ENCODE measurements at places on chromosomes 4 and X.
A peak's percentile ranks its signal among the peaks of the same experiment; 100 is the strongest.

DNA sequence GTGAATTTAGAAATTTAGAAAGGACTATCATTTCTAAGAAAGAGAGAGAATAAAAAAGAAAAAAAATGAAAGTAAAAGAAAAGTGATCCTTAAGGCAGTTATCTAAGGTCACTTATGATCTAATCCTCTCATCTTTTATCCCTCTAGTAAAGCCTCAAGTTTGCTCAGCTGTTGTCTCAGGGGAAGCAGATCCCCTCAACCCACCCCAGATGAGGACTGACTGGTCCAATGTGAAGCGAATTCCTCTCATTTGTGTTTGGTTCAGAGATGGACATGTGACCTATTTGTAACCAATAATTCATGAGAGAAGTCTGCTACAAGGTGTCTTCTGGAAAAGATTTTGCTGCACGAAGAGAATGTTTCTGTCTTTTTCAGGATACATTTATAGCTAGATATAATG is 1591.3 kb downstream of the ADGRL3 start:
- DNase-seq = no peak

DNA sequence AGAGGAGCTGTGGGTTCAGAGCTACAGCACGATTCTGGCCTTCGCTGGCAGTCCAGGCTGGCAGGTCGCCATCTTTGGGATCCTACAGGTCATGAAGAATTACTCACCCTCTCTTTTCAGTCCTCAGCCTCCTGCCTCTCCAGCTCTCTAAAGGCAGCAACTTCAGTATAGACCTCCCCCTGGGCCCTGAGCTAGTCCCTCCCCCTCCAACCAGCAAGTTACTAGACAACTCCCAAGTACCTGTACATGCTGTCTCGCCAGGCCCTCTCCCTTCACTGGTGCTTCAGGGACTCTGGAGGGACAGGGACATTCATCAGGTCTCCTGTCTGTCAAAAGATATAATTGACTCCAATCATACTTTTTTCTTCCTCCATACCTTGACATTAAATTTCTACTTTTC is at the start of gene GPR119:
Gene GPR119, minus strand, starts transcription at position 155 of the 400 bp plus-strand sequence. CDS start 227 bp downstream, outside the sequence.
- no peak for DNase-seq

DNA sequence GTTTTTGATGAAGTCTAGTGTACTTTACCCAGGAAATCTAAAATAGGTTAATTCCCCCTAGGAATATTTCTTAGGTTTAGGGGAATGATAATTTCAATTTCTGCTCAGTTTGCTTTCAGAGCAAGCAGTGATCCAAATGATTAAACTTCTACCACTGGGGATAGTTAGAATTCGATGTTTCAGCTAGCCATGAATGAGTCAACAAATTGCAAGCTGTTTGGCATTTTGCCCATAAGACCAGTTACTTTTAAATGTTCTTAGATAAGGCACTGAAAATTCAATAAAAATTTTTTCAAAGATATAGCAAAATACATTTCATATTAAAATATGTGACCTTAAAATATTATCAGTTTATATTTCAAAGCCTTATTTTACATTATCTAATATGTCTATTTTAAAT is 993.6 kb downstream of the ARAP2 start:
- DNase-seq = no peak

DNA sequence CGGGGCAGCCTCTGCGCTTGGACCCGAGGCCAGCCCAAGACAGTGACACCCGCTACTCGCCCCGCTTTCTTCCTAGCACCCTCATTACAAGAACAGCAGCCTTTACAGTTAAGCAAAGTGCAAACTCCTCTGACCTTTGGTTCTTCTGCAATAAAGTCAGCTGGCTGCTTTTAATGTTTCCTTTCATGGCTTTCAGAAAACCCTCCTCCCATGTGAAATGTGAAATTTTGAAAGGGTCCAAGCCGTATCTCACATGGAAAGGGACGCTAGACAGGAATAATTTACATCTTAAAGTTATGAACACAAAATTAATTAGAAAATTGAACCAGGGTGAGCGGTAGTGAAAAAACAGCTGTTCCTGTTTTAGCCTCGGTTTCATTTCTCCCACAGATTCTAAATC is 520.1 kb upstream of the FRG1 start:
- DNase-seq = no peak

GRCh38 chrX:101774340-101774739 is 114.7 kb upstream of the ARMCX2 start:
- DNase-seq = no peak

DNA sequence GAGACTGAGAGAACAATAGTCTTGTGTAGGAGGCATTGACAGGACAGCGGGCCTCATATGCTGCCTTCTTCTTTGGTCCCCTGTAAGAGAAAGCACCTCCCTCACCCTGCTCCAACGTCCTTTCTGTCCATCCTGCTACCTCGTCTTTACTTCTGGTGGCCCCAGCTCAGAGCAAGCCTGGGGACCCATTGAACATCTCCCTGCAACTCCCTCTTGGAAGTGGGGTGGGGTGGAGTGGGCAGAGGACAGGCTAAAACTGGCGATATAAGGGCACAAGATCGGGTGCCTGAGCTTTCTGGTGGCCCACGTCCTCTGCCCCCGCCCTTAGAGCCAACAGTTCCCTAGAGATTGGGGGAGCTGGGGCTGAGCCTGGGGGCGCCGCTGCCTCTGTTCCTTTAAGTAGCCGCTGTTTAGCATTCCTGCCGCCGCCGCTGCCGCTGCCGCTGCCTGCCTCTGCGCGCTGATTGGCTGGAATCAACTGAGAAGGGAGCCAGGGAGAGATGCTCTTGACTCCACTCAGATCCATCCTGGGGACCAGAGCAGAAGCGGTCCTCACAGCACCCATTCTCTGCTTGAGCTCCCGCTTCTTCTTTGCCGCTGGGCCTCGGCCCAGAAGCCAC is at the start of gene DLG3:
Gene DLG3, plus strand, starts transcription at position 510 of the 620 bp plus-strand sequence. CDS start 367 bp downstream, outside the sequence.
- peak; percentile 21 for DNase-seq

GRCh38 chr4:169791527-169792156 is 33.9 kb upstream of the HPF1 start:
- DNase-seq = peak; percentile 75

- DNase-seq = no peak
Observed at GRCh38 chrX:31219174-31219573, 147.3 kb upstream of the FTHL17 start.

DNA sequence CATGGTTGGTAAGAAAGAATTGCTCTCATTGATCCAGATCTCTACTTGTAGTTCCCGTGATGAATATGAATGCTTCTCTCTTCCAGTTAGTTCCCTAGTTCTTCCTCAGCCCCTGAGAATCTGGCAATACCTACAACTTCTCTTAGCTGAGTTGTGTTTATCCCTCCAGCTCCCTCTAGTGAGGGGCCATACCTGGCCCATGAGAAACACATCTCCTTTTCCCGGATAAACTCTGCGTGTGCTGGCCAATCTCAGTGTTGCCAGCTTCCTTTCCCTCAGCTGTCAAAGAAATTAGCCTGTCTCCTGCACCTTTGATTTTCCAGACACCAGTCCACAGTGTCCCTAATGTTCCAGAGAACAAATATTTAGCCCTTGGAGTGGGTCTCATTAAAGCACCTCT is 5.7 kb downstream of the CBLL2 start:
- DNase-seq = no peak

DNA sequence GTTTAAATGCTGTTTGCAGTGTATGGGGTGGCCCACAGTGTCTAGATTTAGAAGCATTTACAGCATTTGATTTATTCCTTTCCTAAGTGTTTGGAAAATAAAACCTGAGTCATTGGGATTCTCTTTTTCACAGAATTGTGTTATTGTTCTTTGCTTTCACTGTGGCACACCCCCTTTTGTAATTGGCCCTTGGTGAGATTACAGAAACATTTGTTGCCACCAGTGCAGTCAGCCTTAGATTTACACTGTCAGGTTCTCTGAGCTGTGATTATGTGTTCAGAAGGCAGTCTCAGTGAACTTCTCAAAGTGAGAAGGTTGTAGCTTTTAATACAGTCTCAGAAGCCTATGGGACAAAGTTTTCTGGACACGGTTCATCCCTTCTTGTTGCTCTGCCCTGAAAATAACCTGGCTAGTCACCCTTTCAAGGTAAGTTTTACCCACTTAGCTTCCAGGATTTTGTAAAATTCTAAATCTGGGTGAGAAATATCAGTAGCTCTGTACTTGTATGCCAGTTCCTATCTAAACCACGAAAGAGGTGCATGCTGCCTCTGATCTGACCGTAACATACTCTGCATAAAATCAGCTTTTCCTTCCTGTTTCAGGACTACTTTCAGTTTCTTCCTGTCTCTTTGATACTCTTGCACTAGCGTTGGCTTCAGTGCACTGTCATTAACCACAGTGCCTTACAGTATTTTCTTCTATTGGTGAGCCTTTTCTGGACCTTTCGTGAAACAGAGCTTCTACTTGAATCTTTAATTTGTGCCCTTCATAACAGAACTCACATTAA is 12.6 kb downstream of the RUFY3 start:
- no peak for DNase-seq

DNA sequence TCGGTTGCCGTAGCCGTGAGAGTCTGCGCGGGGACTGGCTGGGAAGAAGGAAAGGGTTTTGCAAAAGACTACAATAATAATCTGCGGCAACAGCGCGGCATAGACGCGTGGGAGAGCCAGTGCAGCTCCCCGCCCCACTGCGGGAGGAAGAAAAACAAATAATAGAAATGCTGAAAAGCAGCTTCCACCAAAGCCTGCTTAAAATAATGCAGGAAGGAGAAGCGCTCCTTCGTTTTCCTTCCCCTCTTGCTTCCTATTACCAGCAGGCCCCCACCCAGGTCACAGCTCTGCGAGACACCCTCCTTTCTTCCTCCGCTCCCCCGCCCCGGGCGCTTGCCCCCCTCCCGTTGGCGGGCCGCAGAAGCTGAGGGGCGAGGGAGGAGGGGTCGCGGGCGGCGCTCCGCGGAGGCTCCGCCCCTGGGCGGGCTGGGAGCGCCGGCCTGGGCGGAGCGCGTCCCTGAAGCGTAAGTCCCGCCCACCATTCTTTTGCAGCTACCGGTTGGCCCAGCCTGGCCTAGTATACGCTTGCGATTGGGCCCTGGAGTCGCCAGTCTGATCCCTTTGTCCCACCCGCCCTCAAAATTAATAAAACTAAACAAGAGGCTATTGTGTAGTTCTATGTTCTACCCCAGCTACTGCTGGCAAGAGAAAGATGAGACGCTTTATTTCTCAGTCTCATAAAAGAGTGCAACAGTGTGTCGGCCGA is 636 bp upstream of the AMOT start:
- peak; percentile 92 for DNase-seq

DNA sequence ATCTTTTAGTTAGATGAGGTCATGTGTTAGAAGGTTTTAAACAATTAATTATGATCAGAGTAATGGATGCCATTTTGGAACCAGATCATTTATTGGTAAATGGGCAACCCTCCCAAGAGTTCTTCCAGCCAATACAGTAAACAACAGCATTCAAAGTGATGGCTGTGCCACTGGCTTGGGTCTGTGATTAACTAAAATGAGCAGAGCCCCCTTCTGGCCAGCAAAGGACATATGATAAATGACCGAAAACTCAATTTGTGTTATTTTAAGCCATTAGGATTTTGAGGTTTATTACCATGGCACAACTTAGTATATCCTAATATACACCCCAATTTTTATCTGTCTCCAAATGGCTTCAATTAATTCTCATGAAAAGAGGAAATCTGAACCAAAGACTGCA is 90.8 kb upstream of the NPFFR2 start:
- peak; percentile 2 for DNase-seq

- DNase-seq = peak; percentile 14
Observed at GRCh38 chr4:17584521-17585213, 7.7 kb downstream of the LAP3 start.

GRCh38 chrX:139026811-139027210 is 315.3 kb upstream of the FGF13 start:
- no peak for DNase-seq

GRCh38 chrX:116961872-116962582 is 499.3 kb upstream of the CT83 start:
- peak; percentile 1 for DNase-seq

GRCh38 chrX:115173181-115173580 is 16.0 kb upstream of the RBMXL3 start:
- no peak for DNase-seq

- no peak for DNase-seq
Observed at GRCh38 chr4:27518876-27519275, 658.2 kb downstream of the STIM2 start.

- DNase-seq = no peak
Observed at GRCh38 chr4:186839122-186840037, 115.7 kb upstream of the FAT1 start.

GRCh38 chr4:94536649-94537469 is 85.1 kb downstream of the PDLIM5 start:
- DNase-seq = no peak

DNA sequence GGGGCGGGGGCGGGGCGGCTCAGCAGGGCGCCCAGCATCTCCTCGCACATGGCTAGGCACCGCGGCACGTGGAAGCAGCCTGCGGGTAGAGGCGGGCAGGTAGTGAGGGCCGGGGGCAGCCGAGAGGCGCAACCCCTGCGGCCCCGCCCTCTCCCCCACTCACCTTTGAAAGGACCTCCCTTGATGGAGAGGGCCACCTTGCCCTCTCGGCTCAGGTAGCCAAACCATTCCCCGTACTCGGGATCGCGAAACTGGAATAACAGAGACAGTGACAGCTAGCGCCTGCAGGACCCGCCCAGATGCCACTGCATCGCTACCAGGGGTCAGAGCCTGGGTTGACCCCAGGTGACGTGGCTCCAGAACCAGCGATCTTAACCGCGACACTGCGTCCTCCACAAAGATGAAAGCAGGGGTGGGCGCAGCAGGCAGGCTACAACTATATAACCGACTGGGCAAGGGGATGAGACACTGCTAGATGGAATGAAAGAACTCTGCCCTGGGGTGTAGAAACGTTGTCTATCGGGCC is 552 bp upstream of the NAA10 start:
- no peak for DNase-seq

DNA sequence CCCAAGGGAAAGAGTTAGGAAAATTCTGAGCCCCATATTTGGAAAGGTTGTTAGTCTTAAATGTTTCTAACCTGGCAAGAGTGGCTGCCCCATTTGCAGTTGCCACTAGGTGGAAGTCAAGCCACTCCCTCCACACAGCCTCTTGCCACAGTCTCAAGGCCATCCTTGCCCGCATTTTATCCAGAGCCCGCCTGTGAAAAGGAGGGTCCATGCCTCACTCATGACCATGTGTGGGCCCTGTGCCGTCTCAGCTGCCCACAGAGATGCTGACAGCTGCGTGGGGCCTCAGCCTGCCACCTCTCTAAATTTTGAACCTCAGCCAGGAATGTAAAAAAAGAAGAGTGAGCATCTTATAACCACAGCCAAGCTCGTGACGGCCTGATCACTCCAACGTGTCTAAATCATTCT is 201.5 kb upstream of the FAM241A start:
- peak; percentile 8 for DNase-seq

DNA sequence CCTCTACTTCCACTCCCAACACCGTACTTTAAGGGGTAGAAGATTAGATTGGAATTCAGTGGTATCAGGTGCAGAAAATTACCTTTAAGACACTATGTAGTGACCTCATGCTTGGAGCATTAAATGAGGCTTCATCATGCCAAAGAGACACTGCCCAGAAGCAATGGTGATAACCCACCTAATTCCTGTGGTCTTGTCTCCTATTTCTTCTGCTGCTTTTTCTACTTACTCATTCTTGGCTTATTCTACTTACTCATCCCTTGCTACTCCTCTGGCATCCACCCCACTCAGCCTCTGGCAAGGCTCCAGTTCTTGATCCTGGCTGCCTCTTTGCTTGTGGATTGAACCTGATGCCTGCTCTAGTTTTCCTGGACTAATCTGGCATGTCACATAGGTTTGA is 62.3 kb upstream of the ADAMTS3 start:
- no peak for DNase-seq

- peak; percentile 52 for DNase-seq
Observed at GRCh38 chr4:60822986-60823385, 377.1 kb upstream of the ADGRL3 start.

- peak; percentile 79 for DNase-seq
Observed at GRCh38 chr4:119629142-119629471, 503 bp upstream of the PDE5A start.
